ENCODE measurements at places on chromosomes 7 and 10. TPM values are rescaled to one million over a fixed set of nuclear protein-coding genes. Genes with fewer than 3 reads are reported as not detected.
A peak's percentile ranks its signal among the peaks of the same experiment; 100 is the strongest.

DEPP1 gene
- total RNA-seq = 18.1 TPM

CDNF gene
- total RNA-seq = 2.4 TPM

CHN2 gene
- total RNA-seq = 27.6 TPM

SLIT1 gene
- 0.17 TPM for total RNA-seq

GRCh38 chr7:73606801-73607691, 17.3 kb downstream of the MLXIPL start:
- peak; percentile 69 for DNase-seq

GRCh38 chr10:66651308-66652082, 274.3 kb upstream of the LRRTM3 start:
- no peak for DNase-seq

All from mucosa of descending colon (tissue), 3 donors.